Airway epithelial cell (primary cell): ENCODE measurements at places on chromosomes 2 and 18. TPM values are rescaled to one million over a fixed set of nuclear protein-coding genes. Genes with fewer than 3 reads are reported as not detected.

GPBAR1 gene
- 0.56 TPM in 1 of 2 replicates, not detected in the other for total RNA-seq

OSBPL6 gene
- 1.6 and 3.9 TPM in 2 replicates for total RNA-seq

CD8B gene
- total RNA-seq, result not detected in 2 replicates

SERPINB10 gene
- 0.23 and 0.28 TPM in 2 replicates for total RNA-seq

AKAIN1 gene
- total RNA-seq, result not detected in 2 replicates

XDH gene
- total RNA-seq, result 3.9 and 4.6 TPM in 2 replicates

ANKRD30B gene
- not detected in 2 replicates for total RNA-seq

PCGF1 gene
- 16.7 and 17.5 TPM in 2 replicates for total RNA-seq

SLC5A7 gene
- not detected in 2 replicates for total RNA-seq

AFF3 gene
- total RNA-seq, result 0.14 and 0.28 TPM in 2 replicates

PLCL1 gene
- total RNA-seq, result not detected in 2 replicates
